ENCODE measurements at places on chromosomes 13 and 19. TPM values are rescaled to one million over a fixed set of nuclear protein-coding genes. Genes with fewer than 3 reads are reported as not detected.

Gene PRRG2
- 0.83 TPM for total RNA-seq

Gene VPS36
- 17.9 TPM for total RNA-seq

Gene ANGPTL8
- total RNA-seq, result 0.18 TPM

Gene TEX101
- not detected for total RNA-seq

Gene GDF15
- 105 TPM for total RNA-seq

Gene PCDH17
- 0.09 TPM for total RNA-seq

Gene NLRP9
- not detected for total RNA-seq

Gene ODAD3
- 0.28 TPM for total RNA-seq

Gene CEACAM7
- total RNA-seq, result not detected

Gene SYCN
- not detected for total RNA-seq

Gene SPC24
- total RNA-seq, result 14.8 TPM

Gene NECTIN2
- total RNA-seq, result 61.3 TPM

Gene CPAMD8
- total RNA-seq, result 0.43 TPM

Gene FLT1
- total RNA-seq, result 10.1 TPM

Gene COX6B2
- total RNA-seq, result under 0.01 TPM

Gene ACP5
- 1.3 TPM for total RNA-seq

Gene THSD1
- total RNA-seq, result 5.3 TPM

Gene EBI3
- not detected for total RNA-seq

Gene MED16
- total RNA-seq, result 21.4 TPM

Gene TUBA3C
- total RNA-seq, result not detected

Gene GRIN3B
- 0.14 TPM for total RNA-seq

Gene NFIX
- total RNA-seq, result 36.8 TPM

Gene CNFN
- not detected for total RNA-seq

Gene SIGLEC5
- not detected for total RNA-seq

Gene VSTM1
- not detected for total RNA-seq

Gene ZNF569
- 7.1 TPM for total RNA-seq

Gene MISP
- total RNA-seq, result 0.18 TPM

Gene RFX1
- total RNA-seq, result 1.00 TPM

Gene ZNF554
- total RNA-seq, result 3.7 TPM

Gene LRRC8E
- total RNA-seq, result 6.3 TPM

Gene HIPK4
- total RNA-seq, result 0.18 TPM

Gene LRP3
- 24.0 TPM for total RNA-seq

Gene FAM216B
- total RNA-seq, result 0.09 TPM

Gene FARSA
- total RNA-seq, result 52.3 TPM

Gene IZUMO4
- 1.0 TPM for total RNA-seq

Gene LMO7
- 285 TPM for total RNA-seq

Gene OLFM2
- total RNA-seq, result 2.8 TPM

Gene ADAMTSL5
- 2.1 TPM for total RNA-seq

Gene DCT
- total RNA-seq, result under 0.01 TPM

Gene TNFRSF19
- 5.7 TPM for total RNA-seq

Gene MBD3L2
- total RNA-seq, result not detected

Gene SLC5A5
- not detected for total RNA-seq

Data from smooth muscle cell of bladder (primary cell).